Metanephros (tissue), 2 donors: ENCODE measurements at places on chromosomes 2 and 18. TPM values are rescaled to one million over a fixed set of nuclear protein-coding genes. Genes with fewer than 3 reads are reported as not detected.

The DNAJC5G gene
- total RNA-seq: 0.12 TPM

The UGT1A4 gene
- 0.29 TPM for total RNA-seq

The RBKS gene
- total RNA-seq: 6.1 TPM

The DSG2 gene
- total RNA-seq: 34.3 TPM

The ALPP gene
- total RNA-seq: not detected

The SMAD7 gene
- total RNA-seq: 85.0 TPM

The ALLC gene
- total RNA-seq: not detected

The CENPA gene
- total RNA-seq: 5.3 TPM

The GYPC gene
- total RNA-seq: 113 TPM

The SRD5A2 gene
- 0.06 TPM for total RNA-seq

The DPP10 gene
- 4.7 TPM for total RNA-seq

The COLEC11 gene
- total RNA-seq: 2.6 TPM

The C2orf15 gene
- total RNA-seq: 8.7 TPM

The CXCR1 gene
- total RNA-seq: 1.4 TPM

The VWA3B gene
- 0.18 TPM for total RNA-seq

The RAB6C gene
- 0.23 TPM for total RNA-seq

The TMEM169 gene
- 4.3 TPM for total RNA-seq

The BCL2 gene
- total RNA-seq: 39.3 TPM

The TUBA3D gene
- total RNA-seq: not detected

The NEU2 gene
- total RNA-seq: not detected

The ZSCAN30 gene
- total RNA-seq: 29.4 TPM

The CERKL gene
- total RNA-seq: 4.5 TPM

The IFT172 gene
- 51.2 TPM for total RNA-seq

The DSG3 gene
- total RNA-seq: not detected

The EIF2B4 gene
- total RNA-seq: 18.6 TPM

The RASGRP3 gene
- total RNA-seq: 36.8 TPM

The CHRND gene
- total RNA-seq: 5.5 TPM

The MYO7B gene
- total RNA-seq: 21.7 TPM

The NT5C1B gene
- not detected for total RNA-seq

The ANKRD30B gene
- total RNA-seq: not detected

The ALMS1 gene
- 57.9 TPM for total RNA-seq

The GAL3ST2 gene
- total RNA-seq: 0.82 TPM

The GATA6 gene
- 14.0 TPM for total RNA-seq

The ASB18 gene
- 2.0 TPM for total RNA-seq

The ZSWIM2 gene
- total RNA-seq: not detected

The ACVR1C gene
- total RNA-seq: 0.18 TPM

The NR4A2 gene
- total RNA-seq: 2.3 TPM

The FAM124B gene
- total RNA-seq: 6.4 TPM

The GTF2A1L gene
- total RNA-seq: 3.9 TPM

The PPP1R1C gene
- total RNA-seq: 1.7 TPM

The PRKAG3 gene
- 5.0 TPM for total RNA-seq

The AFF3 gene
- total RNA-seq: 52.7 TPM

The LYG2 gene
- not detected for total RNA-seq

The ASXL2 gene
- 12.8 TPM for total RNA-seq

The LIMS3 gene
- 2.0 TPM for total RNA-seq

The UGT1A5 gene
- not detected for total RNA-seq

The STARD7 gene
- 160 TPM for total RNA-seq

The ERICH2 gene
- total RNA-seq: not detected

The B3GNT7 gene
- 4.7 TPM for total RNA-seq
